ENCODE measurements at places on chromosomes 1 and 21.

- H3K4me1 ChIP-seq = no peaks in the 10 kb centered on the region
- H3K4me3 ChIP-seq = no peak overlapping the region
- DNase-seq = no peak
- H3K27ac ChIP-seq = no peak overlapping the region
- no peaks in the 10 kb centered on the region for H3K36me3 ChIP-seq
- no peaks in the 10 kb centered on the region for H3K27me3 ChIP-seq
These were observed 173.9 kb upstream of the SNX7 start for GRCh38 chr1:98487620-98488019.

GRCh38 chr1:26545969-26546323 lies 16.4 kb downstream of the RPS6KA1 start:
- peaks cover 6% of the 10 kb centered on the region for H3K4me1 ChIP-seq
- no peak for DNase-seq
- H3K27ac ChIP-seq = no peak overlapping the region
- H3K27me3 ChIP-seq = no peaks in the 10 kb centered on the region
- no peak overlapping the region for H3K4me3 ChIP-seq

DNA sequence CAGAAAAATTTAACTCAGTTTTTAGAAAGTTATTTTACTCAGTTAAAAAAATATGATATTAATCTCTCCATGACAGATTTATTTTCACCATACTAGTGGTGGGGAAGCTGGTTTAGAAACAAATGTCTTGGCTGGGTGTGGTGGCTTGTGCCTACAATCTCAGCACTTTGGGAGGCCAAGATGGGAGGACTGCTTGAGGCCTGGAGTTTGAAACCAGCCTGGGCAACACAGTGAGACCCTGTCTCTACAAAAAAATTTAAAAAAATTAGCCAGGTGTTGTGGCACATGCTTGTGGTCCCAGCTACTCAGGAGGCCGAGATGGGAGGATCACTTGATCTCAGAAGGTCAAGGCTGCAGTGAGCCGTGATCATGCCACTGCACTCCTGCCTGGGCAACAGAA lies 17.3 kb downstream of the TAF5L start:
- H3K36me3 ChIP-seq = no peaks in the 10 kb centered on the region
- no peak overlapping the region for H3K4me3 ChIP-seq
- DNase-seq = no peak
- H3K27ac ChIP-seq = no peak overlapping the region

DNA sequence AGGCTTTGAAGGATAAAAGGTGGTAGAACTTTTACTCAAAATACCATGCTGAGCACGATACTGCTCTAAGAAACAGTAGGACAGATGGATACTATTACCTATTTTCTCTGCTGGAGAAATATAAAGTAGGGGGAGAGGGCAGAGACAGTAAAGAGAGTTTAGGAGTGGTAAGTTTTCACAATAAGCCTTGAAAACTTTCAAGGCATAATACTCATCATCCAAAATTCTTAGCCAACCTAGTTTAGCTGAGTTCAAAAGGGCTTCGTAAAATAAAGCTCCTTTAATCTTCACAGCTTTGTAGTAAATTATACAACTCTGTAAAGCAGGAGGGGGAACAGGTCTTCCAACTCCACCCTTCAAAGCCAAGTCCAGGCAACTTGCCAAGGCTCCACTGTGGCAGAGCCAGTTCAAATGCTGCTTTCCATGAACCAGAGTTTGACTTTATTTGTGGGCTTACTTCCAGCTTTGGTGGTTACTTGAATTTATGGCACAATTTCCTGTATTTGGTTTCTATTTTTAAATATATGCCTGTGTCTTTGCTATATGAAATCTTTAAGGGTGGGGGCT lies 15.5 kb downstream of the TEX38 start:
- no peaks in the 10 kb centered on the region for H3K36me3 ChIP-seq
- H3K27ac ChIP-seq = no peak overlapping the region
- H3K27me3 ChIP-seq = no peaks in the 10 kb centered on the region
- H3K4me1 ChIP-seq = no peaks in the 10 kb centered on the region

DNA sequence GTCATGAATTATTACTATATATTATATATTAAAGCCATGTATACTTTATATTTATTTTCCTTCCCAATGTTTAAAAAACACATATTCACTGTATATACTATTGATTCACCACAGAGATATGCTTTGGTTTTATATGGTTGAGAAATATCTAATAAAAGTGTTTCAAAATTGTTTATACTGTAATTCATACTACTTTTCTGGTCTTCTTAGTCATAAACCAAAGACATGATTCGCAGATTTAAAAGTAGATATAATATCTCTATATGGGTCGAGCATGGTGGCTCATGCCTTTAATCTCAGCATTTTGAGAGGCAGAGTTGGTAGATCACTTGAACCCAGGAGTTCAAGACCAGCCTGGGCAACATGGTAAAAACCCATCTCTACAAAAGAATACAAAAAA lies 738.4 kb downstream of the USP25 start:
- no peaks in the 10 kb centered on the region for H3K4me1 ChIP-seq
- H3K27ac ChIP-seq = no peak overlapping the region
- H3K27me3 ChIP-seq = no peaks in the 10 kb centered on the region
- no peak for DNase-seq

- no peaks in the 10 kb centered on the region for H3K27me3 ChIP-seq
- peaks cover 38% of the 10 kb centered on the region for H3K4me1 ChIP-seq
- H3K36me3 ChIP-seq = no peaks in the 10 kb centered on the region
- peak; percentile 35 for DNase-seq
These were observed 3.1 kb downstream of the NUAK2 start for GRCh38 chr1:205318231-205318991.

- H3K27ac ChIP-seq = no peak overlapping the region
- peaks cover 4% of the 10 kb centered on the region for H3K4me1 ChIP-seq
- no peak overlapping the region for H3K4me3 ChIP-seq
- H3K36me3 ChIP-seq = no peaks in the 10 kb centered on the region
These were observed 248.8 kb upstream of the ADGRL2 start for GRCh38 chr1:81551946-81552345.

GRCh38 chr1:172764378-172764777 lies 105.5 kb downstream of the FASLG start:
- DNase-seq = no peak
- no peaks in the 10 kb centered on the region for H3K27me3 ChIP-seq
- H3K4me3 ChIP-seq = no peak overlapping the region
- no peaks in the 10 kb centered on the region for H3K4me1 ChIP-seq

- DNase-seq = peak; percentile 79
- H3K4me1 ChIP-seq = peaks cover 12% of the 10 kb centered on the region
- no peak overlapping the region for H3K27ac ChIP-seq
- no peaks in the 10 kb centered on the region for H3K27me3 ChIP-seq
- no peaks in the 10 kb centered on the region for H3K36me3 ChIP-seq
These were observed 95.9 kb downstream of the KCNJ15 start for GRCh38 chr21:38352536-38353219.

- DNase-seq = no peak
- H3K27ac ChIP-seq = no peak overlapping the region
- H3K27me3 ChIP-seq = no peaks in the 10 kb centered on the region
These were observed 211.7 kb upstream of the PTGFR start for GRCh38 chr1:78279051-78279450.

DNA sequence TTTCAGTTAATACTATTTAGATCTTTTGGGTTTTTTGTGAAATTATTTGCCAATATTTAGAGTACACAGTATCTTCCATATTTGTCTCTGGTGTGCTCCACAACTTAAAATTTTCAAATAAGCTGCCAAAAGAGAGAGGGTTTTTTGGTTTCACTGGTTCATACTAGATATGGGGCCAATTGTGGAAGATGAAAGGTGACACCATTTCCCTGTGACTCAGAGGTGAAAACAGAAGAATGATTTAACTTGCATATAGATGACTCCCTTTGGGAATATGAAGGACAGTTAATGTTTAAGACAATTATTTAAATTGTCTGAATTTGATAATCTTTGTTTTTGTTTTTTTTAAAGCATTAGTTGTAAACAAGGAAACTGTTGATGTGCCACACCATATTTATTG lies 37.5 kb downstream of the IVNS1ABP start:
- no peak for DNase-seq
- H3K4me3 ChIP-seq = no peak overlapping the region
- no peak overlapping the region for H3K27ac ChIP-seq

DNA sequence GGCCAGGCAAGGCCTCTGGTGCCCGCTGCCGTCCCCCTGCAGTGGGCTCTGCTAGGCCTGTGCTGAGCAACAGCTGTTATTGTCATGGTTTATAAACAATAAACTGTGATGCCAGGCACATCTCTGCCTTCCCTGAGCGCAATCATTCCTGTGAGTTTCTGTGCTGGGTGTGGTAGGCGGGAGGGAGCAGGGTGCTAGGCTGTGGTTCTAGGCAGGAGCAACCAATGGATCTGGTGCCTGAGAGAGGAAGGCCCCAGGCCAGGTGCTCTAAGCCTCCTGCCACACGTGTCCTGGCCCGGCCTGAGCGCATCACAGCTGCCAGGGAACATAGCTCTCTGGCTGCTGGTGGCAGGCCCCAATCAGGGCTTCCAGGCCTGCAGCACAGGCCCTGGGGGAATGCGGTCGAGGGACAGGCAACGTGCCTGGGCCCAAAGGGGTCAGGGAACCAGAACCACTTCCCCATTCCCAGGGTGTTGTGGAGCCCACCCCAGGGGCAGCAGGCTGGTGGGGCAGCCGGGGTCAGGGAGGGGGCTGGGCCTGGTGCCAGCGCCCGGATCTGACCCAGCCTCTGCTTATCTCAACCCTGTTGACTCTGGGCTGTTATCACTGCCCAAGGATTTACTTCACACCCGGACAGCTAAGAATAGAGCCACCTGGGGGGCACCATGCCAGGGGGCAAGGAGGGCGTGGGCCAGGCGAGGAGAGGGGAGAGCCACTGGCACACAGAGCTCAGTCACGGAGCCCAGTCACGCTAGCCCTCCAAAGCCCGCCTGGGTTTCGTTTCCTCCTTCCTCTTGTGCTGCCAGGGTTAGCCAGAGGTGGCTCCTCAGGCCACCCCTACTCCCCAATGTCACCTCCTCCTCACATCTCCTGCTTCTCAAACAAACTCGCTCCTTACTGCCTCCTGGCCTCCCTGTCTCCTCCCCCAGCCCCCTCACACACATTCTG lies 11.5 kb downstream of the TRIM46 start:
- no peak overlapping the region for H3K4me3 ChIP-seq
- H3K36me3 ChIP-seq = no peaks in the 10 kb centered on the region
- peaks cover 18% of the 10 kb centered on the region for H3K4me1 ChIP-seq
- H3K27ac ChIP-seq = peak overlapping the region; percentile 60
- H3K27me3 ChIP-seq = no peaks in the 10 kb centered on the region

- DNase-seq = no peak
- no peak overlapping the region for H3K27ac ChIP-seq
- H3K36me3 ChIP-seq = peaks cover 6% of the 10 kb centered on the region
- H3K27me3 ChIP-seq = no peaks in the 10 kb centered on the region
- H3K4me1 ChIP-seq = no peaks in the 10 kb centered on the region
These were observed 106.9 kb downstream of the DYRK1A start for GRCh38 chr21:37473491-37473890.

- peaks cover 4% of the 10 kb centered on the region for H3K4me1 ChIP-seq
- H3K4me3 ChIP-seq = no peak overlapping the region
- H3K27me3 ChIP-seq = no peaks in the 10 kb centered on the region
- no peak overlapping the region for H3K27ac ChIP-seq
These were observed 31.1 kb upstream of the ZBTB40 start for GRCh38 chr1:22420455-22421053.

- no peak overlapping the region for H3K27ac ChIP-seq
- no peaks in the 10 kb centered on the region for H3K4me1 ChIP-seq
- H3K4me3 ChIP-seq = no peak overlapping the region
These were observed 84.3 kb downstream of the DTL start for GRCh38 chr1:212119863-212120262.

GRCh38 chr1:219459351-219460080 lies 153.4 kb downstream of the ZC3H11B start:
- H3K36me3 ChIP-seq = no peaks in the 10 kb centered on the region
- no peak overlapping the region for H3K4me3 ChIP-seq
- no peak for DNase-seq

DNA sequence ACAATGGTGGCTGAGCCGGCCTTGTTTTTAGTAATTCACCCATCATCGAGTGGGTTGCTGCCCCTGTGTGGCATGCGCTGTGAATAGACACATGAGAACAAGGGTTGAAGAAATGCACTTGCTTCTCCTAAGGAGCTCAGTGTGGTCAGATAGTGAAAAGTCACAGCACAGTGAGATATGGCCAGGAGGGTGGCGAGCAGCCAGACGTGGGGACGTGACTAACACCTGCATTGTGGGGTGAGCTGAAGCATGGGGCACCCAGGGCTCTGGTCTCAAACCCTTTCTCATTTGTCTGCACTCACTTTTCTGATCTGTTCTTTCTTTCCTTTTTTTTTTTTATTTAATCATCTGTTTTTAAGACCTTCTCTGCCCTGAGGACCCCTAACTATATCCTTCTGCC lies 13.5 kb downstream of the MTARC1 start:
- no peak overlapping the region for H3K27ac ChIP-seq
- no peaks in the 10 kb centered on the region for H3K27me3 ChIP-seq
- H3K4me1 ChIP-seq = no peaks in the 10 kb centered on the region
- H3K36me3 ChIP-seq = no peaks in the 10 kb centered on the region

- H3K4me3 ChIP-seq = no peak overlapping the region
- H3K4me1 ChIP-seq = no peaks in the 10 kb centered on the region
- no peaks in the 10 kb centered on the region for H3K27me3 ChIP-seq
- no peak overlapping the region for H3K27ac ChIP-seq
These were observed 29.8 kb downstream of the FHAD1 start for GRCh38 chr1:15276691-15277446.

DNA sequence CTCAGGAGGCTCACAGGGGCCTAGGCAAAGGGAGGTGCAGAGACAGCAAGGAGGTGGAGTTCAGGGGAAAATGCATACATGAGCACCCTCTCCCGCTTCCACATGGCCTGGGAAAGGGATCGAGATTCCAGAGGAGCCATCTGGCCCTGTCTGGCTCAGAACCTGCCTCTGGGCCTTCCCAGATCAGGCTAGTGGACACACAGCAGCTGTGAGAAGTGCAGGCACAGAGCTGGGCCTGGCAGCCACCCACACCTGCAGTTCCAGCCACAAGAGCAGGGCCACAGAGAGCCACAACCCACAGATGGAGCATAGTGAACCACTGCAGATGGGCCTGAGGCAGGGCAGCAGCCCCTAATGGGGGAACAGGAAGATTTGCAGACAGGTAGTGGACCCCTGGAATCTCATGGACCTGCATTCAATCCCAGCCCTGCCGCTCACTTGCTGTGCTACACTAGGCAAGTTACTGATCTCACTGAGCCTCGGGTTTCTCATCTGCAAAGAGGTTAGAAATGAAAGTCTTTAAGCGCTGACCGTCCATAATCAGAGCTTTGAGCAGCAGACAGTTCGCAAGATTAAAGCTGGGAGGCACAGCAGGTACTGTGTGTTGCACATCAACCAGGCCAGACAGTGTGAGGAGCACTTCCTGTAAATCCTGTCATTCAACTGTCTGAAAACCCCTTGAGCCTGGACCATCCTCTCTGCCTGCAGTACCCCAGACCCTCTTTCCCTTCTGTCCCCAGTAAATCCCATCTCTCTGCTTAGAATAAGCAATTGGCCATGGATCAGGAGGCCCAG lies 58.0 kb downstream of the MATN1 start:
- no peaks in the 10 kb centered on the region for H3K36me3 ChIP-seq
- no peak overlapping the region for H3K4me3 ChIP-seq

DNA sequence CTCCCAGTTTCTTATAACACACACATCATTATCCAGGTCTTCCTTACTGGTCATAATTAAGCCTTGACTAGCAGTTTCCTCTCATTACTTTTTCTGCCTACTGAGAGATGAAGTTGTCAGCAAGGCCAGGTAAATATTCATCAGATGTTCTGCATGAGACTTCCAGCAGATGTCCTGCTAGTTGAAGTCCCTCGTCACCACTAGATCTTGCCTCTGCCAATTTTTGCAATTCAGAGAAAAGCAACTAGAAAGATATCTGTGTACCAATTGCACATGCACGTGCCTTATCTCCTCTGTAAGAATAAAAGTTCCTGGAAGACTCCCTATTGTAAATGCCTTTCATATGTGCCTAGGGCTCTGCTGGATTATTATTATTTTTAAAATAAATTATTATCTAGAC lies 18.3 kb downstream of the ACKR1 start:
- DNase-seq = no peak
- H3K4me3 ChIP-seq = no peak overlapping the region
- no peaks in the 10 kb centered on the region for H3K4me1 ChIP-seq

Measured in hepatocyte (in vitro differentiated cells).